ENCODE measurements at places on chromosomes 3 and 15.

DNA sequence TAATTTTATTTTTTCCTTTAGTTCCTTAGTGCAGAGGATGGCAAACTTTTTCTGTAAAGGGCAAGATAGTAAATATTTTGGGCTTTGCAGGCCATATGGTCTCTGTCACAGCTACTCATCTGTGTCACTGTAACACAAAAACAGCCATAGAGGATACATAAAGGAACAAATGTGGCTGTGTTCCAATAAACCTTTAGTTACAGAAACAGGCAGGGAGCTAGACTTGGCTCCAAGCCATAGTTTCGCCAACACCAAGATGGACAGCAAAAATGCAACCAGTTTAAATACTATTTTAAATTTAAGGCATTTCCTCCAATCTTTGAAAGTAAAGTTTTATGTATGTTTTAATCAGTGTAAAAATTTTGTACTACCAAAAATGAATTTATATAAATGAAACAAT, 753.4 kb downstream of the FHIT start:
- no peak for DNase-seq

GRCh38 chr3:56190771-56191305, 277.4 kb downstream of the ERC2 start:
- DNase-seq, result no peak

- DNase-seq, result no peak
Measured at GRCh38 chr15:35151381-35151780, 66.3 kb upstream of the NANOGP8 start.

GRCh38 chr3:171135549-171135948, 109.0 kb upstream of the SLC2A2 start:
- DNase-seq, result no peak

DNA sequence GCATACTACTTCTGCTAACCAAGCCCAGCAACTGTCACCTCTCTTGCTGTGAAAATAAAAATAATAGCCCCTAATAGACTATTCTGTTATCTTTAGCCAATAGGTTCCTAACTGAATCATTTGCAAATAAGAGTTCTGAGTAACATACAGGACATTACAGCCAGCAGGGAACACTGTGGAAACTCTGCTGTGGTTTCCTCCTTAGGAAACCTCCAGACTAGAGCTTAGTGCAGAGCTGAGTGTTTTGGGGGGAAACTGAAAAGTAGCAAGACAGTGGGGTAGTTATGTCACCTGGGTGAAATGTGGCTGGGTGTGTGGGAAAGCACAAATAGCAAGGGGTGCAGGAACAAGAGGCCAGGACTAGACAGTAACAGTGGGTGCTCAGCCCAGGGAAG, 32.4 kb downstream of the DZIP1L start:
- no peak for DNase-seq

GRCh38 chr3:10528046-10528445, 22.7 kb upstream of the ATP2B2 start:
- DNase-seq, result no peak

GRCh38 chr3:10189557-10190354, 25.0 kb downstream of the IRAK2 start:
- no peak for DNase-seq

GRCh38 chr3:188262913-188263683, 109.1 kb downstream of the LPP start:
- no peak for DNase-seq

DNA sequence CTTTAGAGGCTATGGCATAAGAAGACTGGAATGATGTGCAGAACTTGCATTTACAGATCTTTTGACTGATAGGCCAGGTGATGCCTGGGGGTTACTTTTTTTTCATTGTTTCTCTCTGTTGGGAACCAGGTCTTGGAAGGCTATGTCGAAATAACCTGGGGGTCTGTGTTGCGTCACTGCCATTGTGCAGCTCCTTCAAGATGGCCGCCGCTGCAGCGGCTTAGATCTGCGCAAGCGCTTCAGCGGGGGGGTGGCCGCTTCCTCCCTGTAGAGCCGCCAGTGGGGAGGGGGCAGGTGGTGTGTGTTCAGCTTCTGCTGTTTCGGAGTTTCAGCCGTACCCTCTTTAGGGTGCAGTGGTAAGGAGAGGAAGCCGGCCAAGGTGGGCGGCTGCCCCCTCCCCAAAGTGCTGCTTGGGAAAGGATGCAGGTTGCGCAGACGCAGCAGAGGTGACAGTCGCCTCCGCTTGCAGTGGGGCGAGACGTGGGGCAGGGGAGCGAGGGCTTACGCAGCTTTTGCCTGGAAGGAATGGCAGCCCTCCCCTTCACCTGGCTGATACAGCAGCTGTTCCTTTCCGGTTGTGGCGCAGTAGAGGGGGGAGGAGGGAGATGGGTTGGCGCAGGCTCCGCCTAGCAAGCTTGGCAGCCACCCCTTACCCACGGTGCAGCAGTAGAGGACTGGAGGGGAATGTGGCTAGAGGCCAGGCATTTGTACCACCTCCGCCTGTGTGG, 1.5 kb downstream of the SNRPN start:
- peak; percentile 50 for DNase-seq

Measured in effector CD8-positive, alpha-beta T cell (primary cell).